ENCODE measurements at places on chromosomes 3 and 15.

DNA sequence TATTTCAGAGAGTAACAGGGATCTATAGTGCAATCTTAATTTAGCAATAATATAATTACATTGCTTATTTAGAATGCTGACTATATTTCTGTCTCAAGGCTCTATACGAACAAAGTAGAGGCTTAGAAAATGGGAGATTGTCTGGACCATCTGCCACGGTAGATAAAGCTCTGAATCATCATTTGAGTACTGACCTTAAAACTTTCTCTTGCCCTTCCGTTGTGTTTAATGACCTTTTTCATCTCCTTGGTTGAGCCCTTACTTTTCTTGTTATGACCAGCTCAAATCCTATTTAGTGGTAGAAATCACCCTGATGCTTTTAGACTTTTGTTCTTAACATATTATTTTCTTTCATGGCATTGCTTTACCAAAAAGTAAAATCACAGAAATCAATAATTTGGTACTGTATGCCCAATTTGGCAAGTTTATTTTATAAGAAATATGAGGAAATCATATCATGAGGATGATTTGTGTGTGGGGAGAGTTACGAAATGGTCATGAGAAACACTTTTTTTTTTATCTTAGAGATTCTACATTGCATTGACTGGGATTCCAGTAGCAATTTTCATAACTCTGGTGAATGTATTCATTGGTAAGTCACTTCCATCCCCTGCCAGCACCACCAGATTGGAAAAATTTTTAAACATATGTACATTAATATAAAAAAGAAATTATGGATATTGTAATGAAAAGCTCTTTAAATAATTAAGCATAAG lies 11.0 kb downstream of the NDUFB5 start:
- no peak for DNase-seq

- no peak for DNase-seq
Observed at GRCh38 chr3:14775011-14775410, 43.8 kb upstream of the FGD5 start.

DNA sequence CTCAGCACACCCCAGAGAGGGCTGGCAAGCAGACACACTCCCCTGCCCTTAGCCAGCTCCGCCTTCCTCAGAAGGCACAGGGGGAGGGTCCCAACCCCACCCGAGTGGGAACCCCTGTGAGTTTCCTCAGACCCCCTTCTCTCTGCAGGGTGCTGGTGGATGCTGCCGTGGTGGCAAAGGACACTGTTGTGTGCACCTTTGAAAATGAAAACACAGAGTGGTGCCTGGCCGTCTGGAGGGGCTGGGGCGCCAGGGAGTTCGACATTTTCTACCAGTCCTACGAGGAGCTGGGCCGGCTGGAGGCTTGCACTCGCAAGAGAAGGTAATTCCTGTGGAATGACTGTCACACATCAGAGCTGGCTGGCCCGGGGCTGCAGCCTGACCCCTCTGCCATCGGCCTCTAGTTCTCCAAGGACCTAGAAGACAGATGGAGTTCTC lies 149.4 kb downstream of the LRRK1 start:
- DNase-seq, result no peak

DNA sequence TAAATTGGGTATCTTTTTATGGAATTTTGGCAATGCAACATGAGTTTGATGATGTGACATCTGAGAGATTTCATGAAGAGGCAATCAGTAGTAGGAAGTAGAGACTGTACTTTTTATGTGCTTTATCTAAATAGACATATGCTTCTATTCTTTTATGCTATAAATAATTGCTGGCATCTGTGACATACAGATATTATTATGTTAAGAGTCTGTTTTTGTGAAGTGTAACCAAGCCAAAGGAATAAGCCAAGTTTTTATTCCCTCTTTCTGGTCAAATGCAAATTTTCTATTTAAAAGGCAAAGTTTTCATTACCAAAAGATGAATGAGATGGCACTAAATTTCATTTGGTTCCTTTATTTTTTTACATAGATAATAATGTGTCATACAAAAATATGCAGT lies 32.4 kb downstream of the PYDC2 start:
- DNase-seq, result no peak

DNA sequence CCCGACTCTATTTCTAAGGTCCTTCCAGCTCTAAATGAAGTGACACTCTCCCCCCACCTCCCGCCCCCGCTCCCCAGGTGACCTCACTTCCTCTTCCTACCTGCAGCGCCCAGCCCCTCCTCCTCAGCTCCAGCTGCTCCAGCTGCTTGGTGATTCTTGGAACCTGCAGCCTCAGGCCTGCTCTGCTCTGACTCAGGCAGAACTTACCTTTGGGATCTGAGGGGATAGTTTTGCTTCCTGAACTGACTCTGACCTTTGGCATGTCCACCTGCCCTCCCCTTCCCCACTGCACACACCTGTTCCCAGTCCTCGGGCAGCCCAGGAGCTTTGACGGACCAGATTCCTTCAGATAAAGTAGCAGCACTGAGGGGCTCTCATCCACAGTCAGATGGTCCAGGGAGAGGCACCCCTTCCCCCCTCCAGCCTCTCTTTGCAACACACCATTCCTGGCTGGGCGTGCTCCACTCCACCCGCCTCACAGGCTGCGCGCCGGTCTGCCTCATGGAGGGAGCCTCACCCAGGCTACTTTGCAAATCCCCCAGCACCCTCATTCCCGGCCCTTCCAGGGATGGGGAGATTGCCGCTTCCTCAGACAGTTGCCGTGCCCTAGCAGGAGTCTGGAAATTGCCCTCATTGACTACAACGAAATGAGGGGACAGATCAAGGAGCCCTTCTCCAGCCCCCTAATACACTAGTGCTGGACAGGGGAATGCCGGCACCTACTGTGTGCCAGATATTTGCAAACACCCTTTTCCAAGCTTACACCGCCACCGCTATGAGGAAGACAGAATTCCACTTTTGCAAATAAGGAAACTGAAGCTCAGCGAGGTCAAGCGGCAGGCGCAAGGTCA lies 692 bp upstream of the C15orf39 start:
- no peak for DNase-seq
